Activated T-cell treated with anti-CD3 and anti-CD28 coated beads, Interleukin-2, amount 50 U/mL, for 72 hours (primary cell): ENCODE measurements at places on chromosomes 4 and X.

GRCh38 chrX:46311581-46312120 is 233.6 kb downstream of the ZNF674 start:
- DNase-seq = no peak

- no peak for DNase-seq
These were observed 10.9 kb upstream of the UBE2K start for GRCh38 chr4:39687014-39687413.

- no peak for DNase-seq
These were observed 58.0 kb upstream of the EGFL6 start for GRCh38 chrX:13511241-13511943.

DNA sequence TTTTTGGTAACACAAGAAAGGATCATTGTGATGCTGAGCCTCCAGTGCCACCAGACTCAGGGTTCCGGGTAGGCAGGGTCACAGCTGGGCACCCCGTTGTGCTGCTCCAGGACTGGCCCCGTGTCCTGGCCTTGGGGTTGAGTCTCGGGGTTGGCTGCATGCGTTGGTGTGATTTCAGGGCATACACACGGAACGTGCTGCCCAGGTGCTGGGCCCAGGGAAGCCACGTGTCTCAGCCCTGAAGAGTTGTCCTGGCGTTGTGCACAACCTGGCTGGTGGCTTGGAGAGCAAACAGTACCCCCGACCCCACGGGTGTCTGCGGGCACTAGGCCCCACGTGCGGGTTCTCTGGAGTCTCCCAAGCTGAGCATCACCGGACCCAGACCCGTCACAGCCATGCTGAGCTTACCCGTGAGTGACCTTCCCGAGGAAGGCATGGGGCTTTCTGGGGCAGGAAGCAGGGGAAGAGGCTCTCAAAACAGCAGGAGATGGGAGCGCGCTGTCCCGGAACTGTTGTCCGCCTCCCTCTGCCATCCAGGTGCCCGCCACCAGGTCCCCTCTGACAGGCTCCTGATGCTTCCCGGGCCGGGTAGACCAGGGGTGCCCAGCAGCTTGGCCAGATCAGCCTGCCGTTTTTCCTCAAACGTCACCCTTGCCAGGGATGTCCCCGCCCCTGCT is 66.1 kb upstream of the ENPP6 start:
- DNase-seq = no peak

- DNase-seq = no peak
These were observed 13.8 kb downstream of the L1CAM start for GRCh38 chrX:153871946-153872878.

GRCh38 chrX:127317159-127317558 is 497.6 kb downstream of the PRR32 start:
- no peak for DNase-seq

DNA sequence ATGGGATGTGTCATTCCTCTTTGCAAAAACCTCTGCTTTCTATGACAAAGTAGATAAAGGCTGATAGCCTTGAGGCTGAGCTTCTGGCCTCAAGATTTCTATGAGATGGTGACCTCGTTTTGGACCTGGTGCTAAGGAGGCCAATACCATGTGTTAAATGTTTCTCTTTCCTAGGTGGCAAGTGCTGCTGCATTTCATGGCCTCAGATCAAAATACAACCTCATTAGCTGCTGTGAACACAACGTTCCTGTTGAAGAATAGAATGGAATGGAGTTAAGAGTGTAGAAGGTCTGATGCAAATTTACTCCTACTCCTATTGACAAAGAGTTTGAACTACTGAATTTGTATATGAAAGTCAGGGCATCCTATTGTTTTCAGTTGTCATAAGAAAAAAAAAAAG is 112.0 kb downstream of the C4orf51 start:
- no peak for DNase-seq

DNA sequence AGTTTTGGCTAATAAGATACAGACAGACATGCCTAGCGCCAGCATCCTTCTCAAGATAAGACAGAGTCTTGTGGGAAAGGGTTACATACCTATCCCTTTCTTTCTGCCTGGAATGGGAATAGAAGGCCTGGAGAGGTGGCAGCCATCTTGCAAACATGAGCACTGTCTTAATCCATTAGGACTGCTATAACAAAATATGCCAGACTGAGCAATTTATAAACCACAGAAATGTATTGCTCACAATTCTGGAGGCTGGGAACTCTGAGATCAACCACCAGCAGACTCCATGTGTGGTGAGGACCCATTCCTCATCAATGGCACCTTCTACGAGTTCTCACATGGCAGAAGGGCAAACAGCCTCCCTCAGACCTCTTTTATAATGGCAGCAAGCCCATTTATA is 26.5 kb upstream of the NEIL3 start:
- DNase-seq = no peak

- no peak for DNase-seq
These were observed 149.0 kb downstream of the FAM13A start for GRCh38 chr4:88908003-88908402.

DNA sequence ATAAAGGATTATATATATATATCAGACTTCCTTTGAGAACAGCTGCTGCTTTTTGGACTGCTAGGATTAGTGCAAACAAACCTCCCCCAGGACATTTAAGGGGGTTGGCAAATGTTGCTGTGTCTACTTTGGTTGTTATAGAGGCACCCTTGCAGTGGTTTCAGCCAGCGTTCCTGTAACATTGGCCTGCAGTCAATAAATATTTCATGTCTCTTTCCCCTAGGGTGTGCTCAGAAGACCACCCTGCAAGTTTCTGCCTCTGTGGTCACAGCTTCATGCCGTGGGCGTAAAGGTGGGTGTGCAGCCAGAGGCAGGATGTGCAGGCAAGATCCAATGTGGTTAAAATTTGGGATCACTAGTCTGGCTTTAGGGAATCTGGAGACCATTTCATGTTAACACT is 28.9 kb downstream of the FGF5 start:
- DNase-seq = no peak

GRCh38 chr4:16237715-16238114 is 11.4 kb upstream of the TAPT1 start:
- DNase-seq = no peak

- DNase-seq = no peak
These were observed 547.2 kb upstream of the ADGRL3 start for GRCh38 chr4:60652933-60653332.

DNA sequence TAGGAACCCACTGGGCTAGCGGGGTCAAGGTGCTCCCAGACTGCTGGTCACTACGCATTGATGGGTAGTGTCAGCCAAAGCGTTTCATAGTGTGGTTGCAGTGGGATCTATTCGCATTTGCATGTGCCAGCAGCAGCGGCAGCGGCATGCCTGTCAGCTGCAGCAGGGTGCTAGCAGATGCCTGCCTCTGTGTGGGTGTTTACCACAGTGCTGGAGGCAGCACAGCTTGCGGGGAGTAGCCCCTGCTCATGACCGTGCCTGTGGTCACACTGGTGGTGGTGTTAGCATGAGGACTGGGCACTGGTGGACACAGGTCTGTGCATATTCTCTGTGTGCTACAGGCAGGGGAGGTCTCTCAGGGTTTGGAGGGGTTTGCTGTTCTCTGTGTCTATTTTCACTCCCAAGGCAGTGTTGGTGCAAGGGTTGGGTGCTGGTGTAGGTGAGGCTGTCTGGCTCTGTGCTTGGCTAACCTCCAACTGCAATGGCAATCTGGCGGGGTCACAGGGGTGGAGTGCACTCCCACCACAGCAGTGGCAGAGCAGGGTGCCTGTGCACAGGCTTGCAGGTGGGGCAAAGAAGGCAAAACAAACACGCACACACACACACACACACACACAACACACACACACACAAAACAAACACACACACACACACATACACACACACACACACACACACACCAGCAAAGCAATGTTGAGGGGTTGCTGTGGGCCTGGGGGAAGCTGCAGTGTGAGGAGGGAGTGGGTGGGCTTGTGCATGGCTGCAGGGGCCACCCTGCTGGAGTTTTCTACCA is 184.4 kb downstream of the GLUD2 start:
- DNase-seq = no peak

GRCh38 chrX:96650023-96650422 is 34.6 kb upstream of the DIAPH2 start:
- DNase-seq = no peak

GRCh38 chrX:17531500-17531899 is 156.5 kb downstream of the NHS start:
- no peak for DNase-seq

- DNase-seq = no peak
These were observed 124.5 kb upstream of the NEIL3 start for GRCh38 chr4:177185151-177185550.

DNA sequence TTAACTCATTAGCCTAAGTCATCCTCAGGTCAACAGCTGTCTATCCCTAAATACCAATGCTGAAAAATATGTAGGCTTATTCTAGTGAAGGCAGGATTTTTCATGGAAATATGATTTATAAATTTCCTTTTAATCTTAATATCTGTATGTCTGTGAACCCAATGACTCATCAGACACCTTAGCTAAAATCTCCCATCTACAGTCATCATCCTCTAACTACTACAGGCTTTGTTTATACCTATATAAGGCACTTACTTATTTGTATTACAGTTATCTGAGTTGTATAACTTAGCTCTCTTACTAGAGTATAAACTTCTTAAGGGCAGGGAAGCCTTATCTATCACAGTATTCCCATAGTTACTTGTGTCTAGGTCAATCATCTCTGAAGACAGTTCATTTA is 24.2 kb downstream of the AMMECR1 start:
- DNase-seq = no peak

DNA sequence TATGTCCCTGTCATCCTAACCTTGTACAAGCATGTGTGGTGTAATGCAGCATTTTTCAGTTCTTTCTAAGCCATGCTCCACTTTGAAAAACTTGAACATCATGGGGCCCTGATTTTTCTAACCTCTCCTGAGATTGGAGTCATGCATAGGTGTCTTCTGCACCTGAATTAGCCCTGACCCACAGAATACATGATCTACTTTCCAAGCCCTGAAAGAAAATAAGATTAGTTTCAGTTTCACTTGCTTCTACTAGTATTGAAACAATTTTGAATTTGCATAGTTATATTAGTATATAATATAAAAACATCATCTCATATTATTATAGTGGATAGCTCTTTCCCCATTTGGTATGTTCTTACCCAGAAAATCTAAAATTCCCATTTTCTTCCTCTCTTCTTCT is 178.2 kb downstream of the HS3ST1 start:
- no peak for DNase-seq

GRCh38 chr4:7429069-7429416 is 5.7 kb downstream of the PSAPL1 start:
- DNase-seq = no peak

DNA sequence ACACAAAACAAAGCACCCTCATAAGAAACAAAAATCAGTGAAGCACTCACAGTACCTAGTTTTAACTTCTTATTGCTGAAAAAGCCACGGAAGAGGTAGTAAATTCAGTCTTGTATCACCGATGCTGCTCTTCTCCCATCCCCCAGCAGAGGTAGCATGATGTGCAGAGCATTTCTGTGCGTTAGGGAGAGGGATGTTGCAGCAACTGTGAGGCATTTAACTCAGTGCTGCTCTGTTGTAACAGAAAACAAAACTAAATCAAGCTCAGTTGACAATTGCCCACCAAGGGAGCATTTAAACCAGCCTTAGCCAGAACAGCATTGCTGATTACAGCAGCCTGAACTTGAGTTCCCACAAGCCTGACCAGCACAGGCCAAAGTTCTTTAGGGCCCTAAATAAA is 1279.7 kb upstream of the ADGRL3 start:
- no peak for DNase-seq

GRCh38 chrX:40385682-40386081 is 195.1 kb upstream of the ATP6AP2 start:
- no peak for DNase-seq

GRCh38 chr4:159010563-159011260 is 92.2 kb upstream of the RAPGEF2 start:
- DNase-seq = no peak

GRCh38 chr4:19958848-19959247 is 292.9 kb upstream of the SLIT2 start:
- no peak for DNase-seq

GRCh38 chr4:155371432-155372043 is 5.2 kb downstream of the MAP9 start:
- DNase-seq = no peak

GRCh38 chr4:56261027-56261426 is 126.3 kb downstream of the AASDH start:
- DNase-seq = peak; percentile 62

DNA sequence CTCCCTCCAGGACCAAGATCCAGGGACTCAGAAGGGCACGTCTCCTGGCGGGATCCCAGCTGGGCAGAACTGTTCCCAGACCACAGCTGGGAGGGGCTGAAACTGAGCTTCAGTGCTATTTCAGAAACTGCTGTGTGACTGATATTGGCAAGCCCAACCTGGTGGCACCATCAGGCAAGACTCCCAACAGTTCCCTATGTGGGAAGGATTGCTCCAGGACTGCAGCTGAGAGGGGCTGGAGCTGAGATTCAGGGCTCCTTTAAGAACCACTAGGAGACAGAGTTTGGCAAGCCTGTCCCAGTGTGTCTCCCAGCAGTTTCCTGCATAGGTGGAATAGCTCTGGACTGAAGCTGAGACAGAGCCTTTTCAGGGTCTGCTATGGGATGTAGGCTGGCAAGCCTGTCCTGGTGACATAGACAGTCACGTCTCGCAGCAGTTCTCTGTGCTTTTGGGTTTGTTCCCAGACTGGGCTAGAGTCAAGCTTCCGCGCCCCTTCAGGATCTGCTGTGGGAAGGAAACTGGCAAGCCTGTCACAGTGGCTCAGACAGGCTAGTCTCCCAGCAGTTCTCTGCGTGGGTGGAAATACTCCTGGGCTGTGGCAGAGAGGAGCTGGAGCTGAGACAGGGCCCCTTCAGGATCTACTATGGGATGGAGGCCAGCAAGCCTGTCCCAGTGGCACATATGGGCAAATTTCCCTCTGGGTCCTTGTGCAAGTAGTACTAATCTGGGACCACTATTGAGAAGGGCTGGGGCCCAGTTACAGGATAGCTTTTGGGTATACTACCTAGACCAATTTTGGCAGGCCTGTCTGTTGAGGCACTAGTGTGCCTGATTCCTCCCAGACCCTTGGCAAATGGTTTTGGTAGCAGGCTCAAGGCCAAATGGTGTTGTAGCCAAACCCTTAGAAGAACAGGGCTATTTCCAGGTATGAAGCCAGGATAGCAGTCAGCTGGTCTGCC is 20.2 kb upstream of the MED14 start:
- no peak for DNase-seq

GRCh38 chrX:153870791-153871360 is 15.1 kb downstream of the L1CAM start:
- no peak for DNase-seq

DNA sequence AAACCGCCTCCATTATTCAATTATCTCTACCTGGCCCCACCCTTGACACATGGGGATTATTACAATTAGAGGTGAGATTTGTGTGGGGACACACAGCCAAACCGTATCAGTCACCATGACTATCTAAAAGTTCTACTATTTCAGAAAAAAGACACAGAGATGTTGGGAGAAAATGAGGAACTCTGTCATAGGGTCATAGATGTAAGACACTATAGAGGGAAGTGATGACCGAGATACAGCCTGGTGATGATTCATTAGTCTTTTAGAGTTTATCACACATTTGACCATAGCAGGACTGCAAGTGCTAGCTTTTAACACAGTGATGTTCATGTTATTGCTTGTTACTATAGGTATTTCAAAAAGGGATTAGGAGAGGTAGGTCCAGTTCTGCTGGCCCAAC is 357.0 kb upstream of the AADAT start:
- no peak for DNase-seq
